ENCODE measurements at places on chromosomes 4 and X.
A peak's percentile ranks its signal among the peaks of the same experiment; 100 is the strongest.

- ATAC-seq, result peak; percentile 25
These were observed 100.9 kb upstream of the TBC1D9 start for GRCh38 chr4:140857111-140857510.

DNA sequence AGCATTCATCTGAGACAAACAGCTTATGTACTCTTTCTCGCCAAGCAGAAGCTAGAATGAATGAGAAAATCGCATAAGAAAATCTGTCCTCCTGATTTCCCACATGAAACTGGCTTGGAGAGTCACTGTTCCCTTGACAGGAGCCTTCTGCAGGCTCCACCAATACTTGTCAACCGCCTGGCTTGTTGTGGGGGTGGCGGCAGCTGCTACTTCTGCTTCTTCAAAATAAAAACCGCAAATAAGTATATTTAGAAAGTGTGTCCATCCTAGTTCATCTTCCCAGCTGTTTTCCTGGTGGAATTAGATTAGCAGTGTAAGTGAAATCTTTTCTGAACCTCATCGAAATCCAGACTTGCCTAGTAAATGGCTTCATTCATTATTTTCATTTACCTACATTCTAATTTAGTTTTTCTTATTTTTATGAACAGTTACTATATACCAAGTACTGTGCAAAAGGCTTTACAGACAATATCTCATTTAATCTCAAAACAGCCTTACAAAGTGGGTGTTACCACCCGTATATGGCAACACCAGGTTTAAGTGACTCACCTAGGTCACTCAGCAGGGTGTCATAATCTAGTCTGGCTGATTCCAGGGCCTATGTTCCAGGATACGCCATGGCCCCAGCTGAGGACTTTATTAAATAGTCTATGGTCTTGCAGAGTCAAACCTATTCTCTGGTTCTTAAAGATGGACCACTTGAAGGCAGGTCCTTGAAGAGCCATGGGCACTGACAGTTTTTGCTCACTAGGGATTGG, 104.6 kb upstream of the IGFBP7 start:
- ATAC-seq, result no peak

- no peak for ATAC-seq
These were observed 390.5 kb upstream of the TECRL start for GRCh38 chr4:64799751-64800150.

- ATAC-seq, result peak; percentile 81
These were observed 99.0 kb downstream of the DHRSX start for GRCh38 chrX:2401590-2402360.

- no peak for ATAC-seq
These were observed 64.1 kb upstream of the GPM6A start for GRCh38 chr4:175875993-175876771.

DNA sequence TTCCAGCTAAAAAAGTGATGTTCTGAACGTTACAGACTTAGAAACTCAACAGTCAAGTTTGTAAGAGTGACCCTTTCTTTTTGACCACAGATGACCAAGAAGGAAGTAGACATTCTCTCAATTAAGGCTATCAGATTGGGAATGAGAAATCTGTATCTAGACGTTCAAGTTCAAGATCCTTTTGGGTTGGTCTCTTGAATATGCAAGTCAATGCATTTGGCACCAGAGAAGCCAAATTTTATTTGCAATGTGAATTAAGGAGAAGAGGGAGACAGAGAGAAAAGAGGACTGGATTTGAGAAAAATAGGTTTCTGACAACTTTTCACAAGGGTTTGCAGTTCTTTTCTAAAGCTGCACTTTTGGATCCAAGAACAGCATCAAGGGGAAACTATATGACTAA, 17.5 kb upstream of the SULT1E1 start:
- no peak for ATAC-seq

- no peak for ATAC-seq
These were observed 70.6 kb downstream of the ARFIP1 start for GRCh38 chr4:152850377-152850776.

DNA sequence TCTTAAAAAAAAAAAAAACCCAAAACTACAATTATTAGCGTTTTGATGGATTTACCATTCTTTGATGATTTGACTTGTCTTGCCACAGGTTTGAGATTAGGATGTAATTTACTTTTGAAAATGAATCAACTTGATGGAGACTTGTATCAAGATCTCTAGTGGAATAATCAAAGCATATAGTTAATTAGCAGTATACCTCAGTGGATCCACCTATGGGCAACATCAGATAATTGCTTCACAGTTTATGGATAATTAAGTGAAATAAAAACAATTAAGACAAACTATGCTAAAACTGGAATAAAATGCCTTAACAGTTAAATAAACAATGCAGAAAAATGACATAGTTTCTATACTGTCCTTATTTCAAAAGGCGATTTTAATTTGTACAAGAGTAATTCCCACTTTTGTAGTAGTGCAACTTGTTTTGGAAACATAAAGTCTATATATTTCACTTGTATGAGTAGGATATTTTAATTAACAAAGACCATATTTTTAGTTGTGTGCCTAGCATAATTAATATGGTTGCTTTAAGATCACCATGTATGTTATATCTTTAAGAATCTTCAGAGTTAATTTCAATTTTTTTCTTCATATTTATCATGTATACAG, 4.2 kb downstream of the CPEB2 start:
- no peak for ATAC-seq
